ENCODE measurements at places on chromosomes 16 and 17.

GRCh38 chr16:13041646-13042290 lies 140.4 kb downstream of the SHISA9 start:
- no peak for DNase-seq

DNA sequence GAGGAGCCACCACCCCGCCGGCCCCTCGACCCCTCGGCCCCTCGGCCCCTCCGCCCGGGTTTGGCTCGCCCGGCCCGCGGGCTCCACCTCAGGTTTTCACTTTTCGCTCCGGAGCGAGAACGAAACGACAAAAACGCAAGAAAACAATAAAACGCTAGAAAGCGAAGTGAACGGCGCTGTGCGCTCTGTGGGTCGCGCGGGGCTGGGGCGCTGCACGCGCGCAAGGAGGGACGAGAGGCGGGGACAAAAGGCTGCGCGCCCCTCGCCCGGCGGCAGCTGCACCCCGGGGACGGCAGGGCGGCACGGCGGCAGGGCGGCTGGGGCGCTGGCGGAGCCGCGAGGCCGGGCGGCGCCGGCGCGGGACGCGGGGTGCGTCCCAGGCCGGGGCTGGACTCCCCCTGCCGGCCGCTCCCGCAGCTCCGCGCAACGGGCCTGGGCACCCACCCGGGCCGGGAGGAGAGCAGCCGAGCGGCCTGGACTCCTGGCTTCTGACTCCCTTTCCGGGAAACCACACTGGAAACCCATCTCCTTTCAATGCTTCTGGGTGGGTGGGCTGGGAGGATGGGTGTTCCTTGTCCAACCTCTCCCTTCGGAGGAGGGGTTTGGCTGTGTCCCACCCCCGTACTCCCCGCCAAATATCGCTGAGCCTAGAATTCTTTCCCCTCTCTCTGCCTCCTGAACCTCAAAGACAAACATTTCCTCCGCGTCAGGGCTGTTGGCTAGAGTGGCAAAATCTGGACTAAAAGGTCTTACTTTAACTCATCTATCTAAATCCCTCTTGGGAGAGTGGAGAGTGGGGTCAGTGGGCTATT lies 9.9 kb downstream of the TBX2 start:
- DNase-seq: peak; percentile 44

DNA sequence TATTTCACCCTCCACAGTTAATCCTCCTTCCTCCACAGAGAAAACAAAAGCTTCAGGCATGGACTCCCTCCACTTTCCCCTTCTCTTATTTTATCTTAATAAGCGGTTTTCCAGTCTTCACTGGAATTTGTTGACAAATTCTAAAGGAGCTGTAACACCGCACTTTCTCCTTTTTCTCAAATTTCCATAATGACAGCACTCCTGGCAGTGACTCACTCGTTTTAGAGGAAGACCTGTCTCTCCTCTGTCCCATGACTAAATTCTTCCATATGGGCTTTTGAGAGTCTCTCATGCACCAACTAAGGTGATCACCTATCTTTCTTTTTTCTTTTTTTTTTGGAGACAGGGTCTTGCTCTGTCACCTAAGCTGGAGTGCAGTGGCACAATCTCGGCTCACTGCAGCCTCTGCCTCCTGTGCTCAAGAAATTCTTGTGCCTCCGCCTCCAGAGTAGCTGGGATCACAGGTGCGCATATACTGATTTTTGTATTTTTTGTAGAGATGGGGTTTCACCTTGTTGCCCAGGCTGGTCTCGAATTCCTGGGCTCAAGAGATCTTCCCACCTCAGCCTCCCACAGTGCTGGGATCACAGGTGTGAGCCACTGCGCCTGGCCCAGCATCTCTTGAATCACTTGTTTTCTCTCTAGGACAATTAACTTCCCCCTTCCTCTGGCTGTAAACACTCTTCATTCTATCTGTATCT lies 7.7 kb downstream of the ITGAM start:
- DNase-seq: no peak

GRCh38 chr17:28741358-28742349 lies 2.2 kb upstream of the TRAF4 start:
- DNase-seq: no peak

- DNase-seq: no peak
Observed at GRCh38 chr16:72639494-72639893, 408.4 kb downstream of the ZFHX3 start.

GRCh38 chr17:64006361-64007088 lies 8.4 kb downstream of the PRR29 start:
- DNase-seq: no peak

GRCh38 chr17:35969558-35970380 lies 11.5 kb downstream of the CCL16 start:
- DNase-seq: peak; percentile 79

DNA sequence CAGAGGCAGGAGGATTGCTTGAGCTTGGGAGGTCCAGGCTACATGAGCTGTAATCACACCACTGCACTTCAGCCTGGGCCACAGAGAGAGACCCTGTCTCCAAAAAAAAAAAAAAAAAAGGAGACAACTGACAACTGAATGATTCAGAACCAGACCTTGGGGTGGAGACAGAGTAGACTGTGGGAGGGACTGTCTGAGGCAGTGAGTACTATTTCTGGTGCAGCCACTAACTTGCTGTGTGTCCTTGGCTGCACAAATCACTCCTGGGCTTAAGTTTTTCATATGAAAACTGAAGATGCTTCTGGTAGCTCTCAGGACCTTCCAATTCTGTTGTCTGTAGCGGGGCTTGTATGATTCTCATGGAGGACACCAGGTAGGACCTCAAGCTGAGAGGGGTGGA lies 5.8 kb downstream of the ASB16 start:
- DNase-seq: no peak

- no peak for DNase-seq
Observed at GRCh38 chr16:22192261-22193062, 13.6 kb upstream of the EEF2K start.

DNA sequence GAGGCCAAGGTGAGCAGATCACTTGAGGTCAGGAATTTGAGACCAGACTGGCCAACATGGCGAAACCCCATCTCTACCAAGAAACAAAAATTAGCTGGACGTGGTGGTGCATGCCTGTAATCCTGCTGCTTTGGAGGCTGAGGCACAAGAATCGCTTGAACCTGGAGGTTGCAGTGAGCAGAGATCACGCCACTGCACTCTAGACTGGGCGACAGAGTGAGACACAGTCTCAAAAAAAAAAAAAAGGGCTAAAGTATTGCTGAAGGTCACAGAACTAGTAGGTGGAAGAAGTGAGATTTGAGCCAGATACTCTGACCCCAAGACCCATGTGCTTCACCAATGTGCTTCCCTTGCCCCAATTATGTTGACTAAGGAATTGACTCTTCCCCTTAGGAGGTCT lies 112.0 kb downstream of the NPIPB5 start:
- no peak for DNase-seq

- DNase-seq: no peak
Observed at GRCh38 chr17:40099619-40100418, 570 bp downstream of the NR1D1 start.

DNA sequence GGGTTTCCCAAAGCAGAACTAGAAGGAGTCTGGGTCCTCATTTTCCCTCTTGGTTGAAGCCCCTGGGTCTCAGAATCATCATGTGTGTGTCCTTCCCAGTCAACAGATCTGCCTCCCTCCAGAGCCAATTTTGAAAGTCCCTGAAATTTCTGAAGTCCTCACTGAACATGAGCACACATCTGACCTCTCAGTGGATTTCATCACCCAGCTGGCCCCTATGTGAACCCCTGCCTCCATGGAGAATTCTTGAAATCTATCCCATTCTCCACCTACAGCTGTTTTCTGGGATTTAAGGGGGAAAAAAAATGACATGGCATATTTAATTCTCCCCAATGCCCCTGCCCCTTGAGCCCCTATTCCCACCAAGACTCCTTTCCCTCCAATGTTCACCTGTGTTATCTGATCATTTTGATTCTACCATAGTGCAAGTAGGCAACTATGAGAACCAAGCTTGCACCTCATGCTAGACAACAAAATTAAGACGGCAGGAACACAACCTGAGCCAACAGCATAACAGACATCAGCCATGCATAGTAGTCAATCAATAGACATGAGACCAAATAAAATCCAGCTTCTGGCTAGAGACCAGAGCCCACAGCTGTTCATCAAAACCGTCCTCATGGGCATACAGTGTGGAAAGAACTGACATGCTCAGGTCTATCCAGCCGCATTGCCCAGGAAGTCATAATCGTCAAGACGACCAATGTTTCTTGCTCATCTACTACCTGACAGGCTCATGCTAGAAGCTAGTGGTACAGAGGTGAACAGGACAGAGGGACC lies 14.9 kb downstream of the SOX9 start:
- DNase-seq: no peak

DNA sequence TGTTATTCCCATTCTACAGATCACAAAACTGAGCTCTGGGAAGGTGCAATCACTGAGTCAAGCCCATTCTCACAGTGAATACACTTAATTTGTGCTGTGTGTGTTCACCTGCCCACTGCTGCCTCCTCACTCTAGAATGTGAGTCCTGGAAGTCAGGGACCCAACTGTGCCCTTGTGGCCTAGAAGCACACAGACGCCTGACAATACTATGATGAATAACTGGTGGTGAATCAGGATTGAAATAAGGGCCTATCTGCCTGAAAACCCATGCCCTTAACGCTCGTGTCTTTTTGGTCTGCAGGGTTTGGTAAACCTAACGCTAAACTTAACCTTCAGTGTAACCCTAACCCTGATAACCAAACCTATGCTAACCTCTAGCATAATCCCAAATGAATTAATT lies 80.3 kb downstream of the ZNF423 start:
- no peak for DNase-seq

GRCh38 chr16:29974291-29975133 lies 844 bp downstream of the TAOK2 start:
- DNase-seq: no peak

- DNase-seq: no peak
Observed at GRCh38 chr16:31177136-31177535, 2.8 kb upstream of the FUS start.

DNA sequence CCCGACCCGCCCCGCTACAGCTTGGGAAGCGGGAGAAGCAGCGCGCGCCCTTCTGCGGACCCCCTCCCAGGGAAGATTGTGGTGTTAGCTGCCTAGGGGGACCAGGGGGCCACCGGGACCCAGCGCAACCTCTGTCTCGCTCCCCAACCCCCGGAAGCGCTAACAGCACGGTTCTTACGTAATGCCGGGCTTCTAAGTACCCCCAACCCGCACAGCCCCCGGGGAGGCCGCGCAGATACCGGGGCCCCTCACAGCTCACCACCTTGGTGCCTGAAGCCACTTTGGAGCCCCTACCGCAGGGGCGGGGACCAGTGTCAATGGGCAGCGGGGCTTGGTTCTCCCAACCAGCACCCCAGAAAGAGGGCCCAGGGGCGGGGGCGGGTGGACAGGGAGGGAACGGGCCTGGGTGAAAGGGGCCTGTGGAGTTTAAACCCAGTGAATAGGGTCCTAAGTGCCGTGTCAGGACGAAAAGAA lies 348 bp downstream of the MPP2 start:
- no peak for DNase-seq

DNA sequence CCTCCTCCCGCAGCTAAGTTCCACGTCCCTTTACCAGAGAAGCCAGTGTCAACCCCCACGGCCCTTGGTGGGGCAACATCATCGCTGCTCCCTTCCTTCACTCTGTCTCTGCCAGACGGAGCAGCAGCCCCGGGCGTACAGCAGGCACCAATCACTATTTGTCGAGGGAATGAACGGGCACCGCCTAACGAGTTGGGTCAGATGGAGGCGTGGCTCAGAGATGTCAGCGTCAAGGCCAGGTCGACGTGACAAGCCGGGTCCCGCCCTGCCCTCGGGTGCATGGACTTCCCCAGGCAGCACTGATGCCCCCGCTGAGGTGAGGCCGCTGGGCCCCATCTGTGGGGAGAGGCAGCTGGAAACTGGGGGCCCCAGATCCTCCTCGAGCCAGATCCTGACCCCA lies 50.0 kb downstream of the CBFA2T3 start:
- DNase-seq: no peak

DNA sequence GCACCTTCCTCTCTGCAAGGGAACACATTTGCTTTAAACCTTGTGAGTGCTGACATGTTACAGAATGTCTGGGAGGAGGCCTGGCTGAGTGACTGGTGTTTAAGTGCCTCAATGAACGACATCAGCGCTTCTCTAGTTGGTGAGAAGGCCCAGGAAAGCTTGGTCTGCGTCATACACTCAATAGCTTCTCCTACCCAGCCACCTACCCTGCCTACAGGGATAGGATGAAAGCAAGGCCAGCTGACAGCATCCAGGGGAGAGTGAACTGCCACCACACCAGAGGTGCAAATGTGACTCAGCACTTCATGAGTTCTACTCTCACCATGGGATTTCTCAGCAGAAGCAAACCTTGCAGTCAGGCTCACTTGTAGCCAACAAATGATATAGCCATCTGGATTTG lies 31.7 kb upstream of the CFAP20 start:
- DNase-seq: no peak

- no peak for DNase-seq
Observed at GRCh38 chr17:18230288-18231141, 5.1 kb downstream of the LLGL1 start.

DNA sequence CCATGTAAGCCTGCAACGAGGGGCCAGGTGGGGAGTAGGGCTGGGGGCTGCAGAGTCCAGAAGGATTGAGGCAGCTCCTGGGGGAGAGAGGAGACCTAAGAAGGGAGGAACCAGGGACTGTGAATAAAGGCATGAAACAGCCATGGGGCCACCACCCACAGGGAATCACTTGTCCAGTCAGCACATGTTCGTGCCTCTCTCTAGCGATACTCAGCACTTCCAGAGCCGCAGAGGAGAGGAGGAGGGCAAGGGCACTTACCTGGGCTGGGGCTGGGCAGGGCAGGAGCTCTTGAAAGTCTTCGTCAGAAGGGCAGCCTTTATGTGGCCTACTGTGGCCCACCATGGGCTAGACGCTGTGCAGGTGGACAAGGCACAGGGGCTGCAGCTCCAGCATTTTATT lies 24.2 kb downstream of the CACNA1G start:
- peak; percentile 37 for DNase-seq

- no peak for DNase-seq
Observed at GRCh38 chr17:70110443-70110880, 35.4 kb downstream of the KCNJ16 start.

GRCh38 chr16:11794447-11794846 lies 2.6 kb downstream of the ZC3H7A start:
- no peak for DNase-seq

GRCh38 chr16:23337836-23338550 lies 35.9 kb downstream of the SCNN1B start:
- no peak for DNase-seq

GRCh38 chr16:66227766-66228530 lies 138.5 kb upstream of the CDH5 start:
- no peak for DNase-seq

GRCh38 chr17:66461343-66461995 lies 159.1 kb downstream of the PRKCA start:
- DNase-seq: no peak

Measured in NCI-H345 (cell line).